GM23338 (cell line): ENCODE measurements at places on chromosomes 5 and 9.
A peak's percentile ranks its signal among the peaks of the same experiment; 100 is the strongest.

GRCh38 chr5:32110111-32110696 is 63.9 kb downstream of the GOLPH3 start:
- no peak for DNase-seq

GRCh38 chr9:108772301-108772894 is 83.4 kb downstream of the ACTL7B start:
- DNase-seq: no peak

GRCh38 chr5:74393943-74394342 is 246.6 kb downstream of the ENC1 start:
- no peak for DNase-seq

DNA sequence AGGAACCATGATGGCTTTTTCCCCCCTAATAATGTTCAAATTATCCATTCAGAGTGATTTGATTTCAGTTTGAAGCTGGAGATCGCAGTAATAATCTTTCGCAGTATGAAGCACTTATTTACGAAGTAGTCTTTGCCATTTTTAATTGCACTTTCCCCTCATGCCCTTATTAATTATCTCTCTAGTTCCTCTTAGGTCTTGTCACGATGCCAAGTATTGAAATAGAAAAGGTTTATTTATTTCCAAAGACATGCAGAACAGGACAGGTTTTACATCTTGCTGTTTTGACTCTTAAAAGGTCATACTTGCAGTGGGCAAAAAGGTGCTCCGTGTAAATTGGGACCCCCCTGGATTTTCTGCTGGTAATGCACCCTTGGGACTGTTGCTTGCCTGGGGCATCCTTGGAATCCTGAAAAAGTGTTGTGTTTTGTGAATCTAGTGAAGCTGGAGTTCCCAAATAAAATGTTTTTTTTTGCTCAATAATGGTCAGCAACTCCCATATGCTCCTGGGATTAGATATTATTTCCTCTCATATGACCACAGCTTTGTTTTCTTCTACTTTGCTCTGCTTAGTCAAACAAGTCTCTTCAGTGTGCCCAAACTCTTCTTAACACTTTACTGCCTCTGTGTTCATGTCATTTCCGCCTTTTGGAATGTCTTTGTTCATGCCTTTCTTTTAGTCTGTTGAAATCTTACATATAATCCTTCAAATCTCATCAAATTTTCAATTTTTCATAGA is 278.3 kb downstream of the TMEM38B start:
- no peak for DNase-seq

DNA sequence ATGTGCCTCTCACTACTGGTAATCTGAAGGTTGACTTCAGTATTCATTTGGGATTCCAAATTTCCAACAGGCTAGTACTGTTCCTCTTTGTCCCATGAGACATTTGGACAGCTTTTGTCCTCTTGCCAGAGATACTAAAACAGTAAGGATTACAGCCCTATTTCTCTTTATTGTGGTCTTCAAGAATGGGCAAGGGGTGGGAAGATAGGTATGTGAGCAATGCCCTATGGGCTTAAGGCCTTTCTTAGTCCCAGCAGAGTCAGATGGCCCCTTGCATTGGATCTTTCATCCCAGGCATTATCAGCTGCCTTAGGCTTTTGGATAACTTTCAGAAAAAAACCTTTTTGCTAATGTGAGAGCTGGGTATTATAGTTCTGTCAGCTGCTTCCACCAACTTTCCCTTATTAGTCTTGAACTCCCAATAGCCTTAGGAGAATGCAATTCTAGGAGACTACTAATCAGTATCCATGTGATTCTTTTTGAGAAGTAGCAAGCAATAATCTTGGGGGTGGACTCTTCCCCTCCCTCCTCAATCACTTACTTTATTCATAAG is 361.1 kb upstream of the NUDT12 start:
- no peak for DNase-seq

DNA sequence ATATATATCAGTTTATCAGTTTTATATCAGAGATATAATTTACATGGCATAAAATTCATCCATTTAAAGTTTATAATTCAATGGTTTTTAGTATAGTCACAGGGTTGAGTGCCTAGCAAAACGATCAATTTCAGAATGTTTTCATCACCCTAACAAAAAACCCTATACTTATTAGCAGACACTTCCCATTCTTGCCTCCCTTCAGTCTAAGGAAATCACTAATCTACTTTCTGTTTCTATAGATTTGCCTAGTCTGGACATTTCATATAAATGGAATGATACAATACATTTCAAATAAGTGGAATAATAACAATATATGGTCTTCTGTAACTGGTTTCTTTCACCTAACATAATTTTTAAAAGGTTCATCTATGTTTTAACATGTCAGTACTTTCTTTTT is 9.6 kb upstream of the LNPEP start:
- DNase-seq: no peak

DNA sequence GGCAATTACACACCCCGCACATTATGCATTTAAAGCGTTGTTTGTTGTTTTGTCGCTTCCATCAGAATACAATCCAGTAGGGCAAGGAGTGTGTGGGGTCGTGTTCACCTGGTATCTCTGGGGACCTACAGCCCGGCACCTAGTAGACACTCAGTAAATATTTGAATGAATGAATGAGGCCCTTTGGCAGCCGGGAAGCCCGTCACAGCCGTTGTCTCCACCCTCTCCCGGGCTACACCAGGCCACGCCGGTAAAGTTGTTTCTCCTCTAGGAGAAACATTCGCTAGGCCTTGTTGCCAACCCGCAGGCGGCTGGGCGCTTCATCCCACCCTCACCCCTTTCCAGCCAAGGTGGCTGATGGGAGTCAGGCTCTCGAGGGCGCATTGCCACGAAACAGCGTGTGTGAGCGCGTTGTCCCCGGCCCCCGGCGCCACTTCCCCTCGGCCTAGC is 876 bp upstream of the JAK2 start:
- no peak for DNase-seq

- no peak for DNase-seq
Measured at GRCh38 chr5:123505633-123506032, 6.3 kb upstream of the CSNK1G3 start.

GRCh38 chr9:95411054-95411892 is 93.8 kb upstream of the FANCC start:
- DNase-seq: no peak

DNA sequence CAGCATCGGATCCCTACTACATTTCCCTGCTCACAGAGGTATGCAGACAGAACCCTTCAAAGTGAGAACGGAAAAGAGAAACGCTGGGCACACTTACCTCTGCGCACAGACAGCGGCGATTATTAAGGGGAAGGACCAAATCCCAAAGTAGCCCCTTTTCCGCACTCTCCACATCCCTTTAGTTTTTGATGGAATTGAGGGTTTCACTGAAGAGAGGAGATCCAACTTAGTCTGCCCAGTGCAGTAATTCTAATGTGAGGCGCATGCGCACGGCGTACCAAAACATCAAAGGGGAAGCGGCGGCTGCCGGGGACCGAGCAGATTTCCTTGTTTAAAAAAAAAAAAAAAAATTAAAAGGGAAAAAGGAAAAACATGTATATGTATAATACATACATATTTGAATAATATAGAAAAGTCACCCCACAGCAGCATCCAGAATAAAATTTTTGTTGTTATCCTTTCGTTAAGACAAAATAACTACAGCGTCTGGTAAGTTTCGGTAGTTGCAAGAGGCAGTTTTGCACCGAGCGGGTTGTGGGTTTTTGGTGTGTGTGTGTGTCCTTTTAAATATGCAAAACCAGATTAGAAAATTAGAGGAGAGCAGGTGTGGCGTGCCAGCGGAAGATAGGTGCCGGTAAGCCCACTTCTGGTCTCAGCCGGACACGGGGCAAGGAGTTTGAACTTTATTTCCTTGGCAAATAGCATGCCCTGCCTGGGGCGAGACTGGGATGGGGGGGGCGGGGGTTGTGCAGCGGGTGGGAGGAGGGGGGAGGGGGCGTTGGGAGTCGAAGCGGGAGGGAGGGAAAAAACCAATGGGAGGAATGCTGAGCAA is at the start of gene GABRB2:
Gene GABRB2 (minus strand): TSS at position 256 of the 832 bp plus-strand sequence. CDS start 82 bp downstream, at position 174.
- DNase-seq: peak; percentile 55

- DNase-seq: no peak
Measured at GRCh38 chr9:134611046-134611445, 30.6 kb upstream of the COL5A1 start.
